ENCODE measurements at places on chromosomes 16 and 17.

DNA sequence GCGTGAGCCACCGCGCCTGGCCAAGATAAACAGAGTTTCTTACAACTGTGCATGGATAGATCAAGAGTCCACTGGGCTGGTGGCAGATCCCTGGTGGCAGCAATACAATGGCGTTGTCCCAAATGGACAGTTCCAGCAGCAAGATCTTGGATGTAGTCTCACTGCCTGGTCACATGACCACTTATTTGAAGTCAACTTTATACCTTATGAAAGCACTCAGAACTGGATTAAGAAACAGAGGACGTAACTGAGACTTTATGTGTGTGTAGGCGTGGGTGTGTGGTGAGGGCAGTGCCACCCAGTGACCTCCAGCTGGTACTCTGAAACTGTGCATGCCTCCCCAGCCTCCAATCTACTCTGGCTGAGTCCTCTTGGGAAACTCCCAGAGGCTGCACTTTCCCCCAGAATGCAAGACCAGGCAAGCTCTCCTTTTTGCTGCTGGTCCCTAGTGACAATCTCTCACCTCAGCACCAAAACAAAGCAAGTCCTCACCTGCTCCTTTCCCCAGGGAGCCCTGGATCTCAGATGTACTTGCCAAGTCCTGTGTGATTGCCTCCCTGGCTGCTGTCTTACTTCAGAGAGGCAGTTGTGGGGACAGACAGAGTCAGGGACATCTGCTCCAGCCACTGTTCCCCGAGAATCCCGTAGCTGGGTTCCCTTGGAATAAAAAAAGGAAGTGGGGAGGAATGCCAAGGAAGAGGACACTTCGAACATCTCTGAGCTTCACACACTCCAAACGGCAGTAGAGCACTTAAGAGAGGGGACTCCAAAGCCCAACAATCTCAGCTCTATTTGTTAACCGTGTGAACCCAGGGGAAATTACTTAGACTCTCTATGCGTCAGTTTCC, 11.7 kb upstream of the ST6GALNAC2 start:
- peaks cover 30% of the 10 kb centered on the region for H3K4me1 ChIP-seq
- no peaks in the 10 kb centered on the region for H3K36me3 ChIP-seq
- DNase-seq: no peak
- H3K27me3 ChIP-seq: no peaks in the 10 kb centered on the region
- no peak overlapping the region for H3K27ac ChIP-seq

DNA sequence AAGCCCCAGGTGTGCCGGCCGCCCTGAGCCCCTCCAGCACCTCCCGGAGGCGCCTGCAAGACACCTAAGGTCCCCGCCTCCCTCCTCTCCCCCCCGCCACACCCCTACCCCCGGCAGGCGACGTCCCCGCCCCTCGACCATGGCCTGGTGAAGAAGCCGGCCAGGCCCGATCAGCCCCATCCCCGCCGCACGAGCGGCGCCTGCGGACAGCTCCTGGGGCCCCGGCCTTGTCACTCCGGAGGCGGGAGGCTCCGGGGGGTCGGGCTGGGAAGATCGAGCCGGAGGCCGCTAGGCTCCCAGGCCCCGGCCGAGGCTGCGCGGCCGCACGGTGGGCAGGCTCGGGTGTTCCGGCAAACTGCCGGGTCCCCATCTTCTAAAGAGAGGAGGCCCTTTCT, 405 bp upstream of the ACE start:
- peaks cover 70% of the 10 kb centered on the region for H3K27me3 ChIP-seq
- H3K4me1 ChIP-seq: peaks cover 4% of the 10 kb centered on the region
- no peak overlapping the region for H3K27ac ChIP-seq
- peak overlapping the region; percentile 65 for H3K4me3 ChIP-seq
- H3K36me3 ChIP-seq: no peaks in the 10 kb centered on the region

GRCh38 chr17:44565866-44566443, 8.7 kb downstream of the FZD2 start:
- H3K4me1 ChIP-seq: peaks cover 33% of the 10 kb centered on the region
- H3K27ac ChIP-seq: no peak overlapping the region
- no peak for DNase-seq
- H3K4me3 ChIP-seq: peak overlapping the region; percentile 49
- H3K27me3 ChIP-seq: no peaks in the 10 kb centered on the region

DNA sequence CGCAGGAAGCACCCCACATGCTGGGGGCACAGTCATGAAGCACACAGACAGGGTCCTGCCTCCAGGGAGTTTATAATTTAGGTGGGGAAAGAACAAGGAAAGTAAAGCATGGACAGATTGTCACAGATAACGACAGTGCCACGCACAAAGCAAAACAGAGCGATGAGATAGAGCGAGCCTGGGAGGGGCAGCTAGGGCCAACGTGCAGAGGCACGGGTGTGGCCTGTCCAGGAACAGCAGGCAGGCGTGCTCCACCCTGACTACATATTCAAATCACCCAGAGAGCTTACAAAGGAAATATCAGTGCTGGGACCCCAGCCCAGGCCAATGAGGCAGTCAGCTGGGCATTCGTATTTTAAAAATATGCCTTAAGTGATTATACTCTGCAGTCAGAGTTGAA, 16.8 kb downstream of the LGALS9 start:
- DNase-seq: no peak
- H3K4me1 ChIP-seq: no peaks in the 10 kb centered on the region

- no peak for DNase-seq
- peaks cover 11% of the 10 kb centered on the region for H3K4me1 ChIP-seq
- H3K27ac ChIP-seq: no peak overlapping the region
- H3K36me3 ChIP-seq: no peaks in the 10 kb centered on the region
Measured at GRCh38 chr16:86089334-86089900, 190.5 kb downstream of the IRF8 start.

GRCh38 chr16:57949013-57949412, 21.9 kb downstream of the CNGB1 start:
- H3K4me1 ChIP-seq: no peaks in the 10 kb centered on the region
- H3K4me3 ChIP-seq: no peak overlapping the region
- H3K27ac ChIP-seq: no peak overlapping the region
- DNase-seq: no peak
- no peaks in the 10 kb centered on the region for H3K36me3 ChIP-seq

DNA sequence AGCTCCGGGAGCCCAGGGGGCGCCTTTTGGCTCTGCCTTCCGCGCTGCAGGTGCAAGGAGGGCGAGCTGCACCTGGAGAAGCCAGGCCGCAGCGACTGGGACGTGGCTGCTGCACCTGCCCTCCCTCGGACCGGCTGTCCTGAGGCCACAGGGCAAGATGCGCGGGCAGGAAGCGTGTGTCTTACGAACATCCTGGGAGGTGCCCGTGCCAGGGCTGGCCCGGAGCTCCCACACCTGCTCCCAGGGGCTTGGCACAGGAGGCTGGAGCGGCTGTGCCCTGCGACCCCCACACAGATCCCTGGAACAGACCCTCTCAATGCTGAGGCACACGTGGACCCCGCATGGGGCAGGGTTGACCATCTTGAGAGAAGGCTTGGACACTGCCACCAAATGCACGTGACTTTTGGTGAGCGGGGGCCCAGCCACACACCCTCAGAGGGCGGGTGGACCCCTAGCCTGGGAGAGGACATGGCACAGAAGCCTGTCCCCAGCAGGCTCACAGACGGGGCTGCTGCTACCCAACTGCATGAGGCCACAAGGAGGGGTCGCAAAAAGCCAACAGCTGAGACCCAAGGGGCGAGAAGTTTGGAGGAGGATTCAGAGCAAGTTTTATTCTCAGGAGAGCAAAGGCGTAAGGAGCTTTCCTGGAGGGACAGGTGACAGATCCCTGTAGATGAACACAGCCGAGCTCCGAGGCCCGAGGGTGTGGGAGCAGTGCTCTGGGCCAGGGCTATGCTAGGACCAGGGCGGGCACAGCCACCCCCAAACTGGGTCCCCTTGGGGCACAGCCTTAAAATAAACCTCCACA, 11.4 kb downstream of the NDUFAF8 start:
- H3K4me3 ChIP-seq: no peak overlapping the region
- peaks cover 29% of the 10 kb centered on the region for H3K4me1 ChIP-seq
- peaks cover 5% of the 10 kb centered on the region for H3K36me3 ChIP-seq
- no peak overlapping the region for H3K27ac ChIP-seq

GRCh38 chr16:57134982-57135381, 42.6 kb downstream of the CPNE2 start:
- peaks cover 46% of the 10 kb centered on the region for H3K4me1 ChIP-seq
- no peak overlapping the region for H3K4me3 ChIP-seq
- no peaks in the 10 kb centered on the region for H3K36me3 ChIP-seq
- H3K27me3 ChIP-seq: no peaks in the 10 kb centered on the region
- DNase-seq: no peak

GRCh38 chr16:28011223-28011622, 52.3 kb downstream of the GSG1L start:
- no peaks in the 10 kb centered on the region for H3K36me3 ChIP-seq
- H3K4me1 ChIP-seq: peaks cover 16% of the 10 kb centered on the region
- H3K27me3 ChIP-seq: peaks cover 2% of the 10 kb centered on the region
- H3K27ac ChIP-seq: no peak overlapping the region

DNA sequence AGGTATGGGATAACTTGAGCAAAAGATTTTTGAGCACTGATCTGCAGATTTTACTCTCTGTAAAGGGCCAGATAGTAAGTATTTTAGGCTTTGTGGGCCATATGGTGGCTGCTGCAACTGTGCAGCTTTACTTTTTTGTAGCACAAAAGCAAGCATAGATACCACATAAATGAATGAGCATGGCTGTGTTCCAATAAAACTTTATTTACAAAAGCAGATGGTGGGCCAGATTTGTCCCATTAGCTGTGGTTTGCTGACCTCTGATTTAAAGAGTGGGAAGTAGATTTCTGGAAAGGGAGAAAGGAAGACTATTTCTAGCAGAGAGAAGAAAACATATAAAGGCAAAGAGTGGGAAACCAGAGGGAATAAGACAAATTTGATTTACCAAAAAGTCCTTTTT, 298.5 kb upstream of the HSBP1 start:
- H3K27ac ChIP-seq: no peak overlapping the region
- no peaks in the 10 kb centered on the region for H3K36me3 ChIP-seq
- no peak for DNase-seq
- no peaks in the 10 kb centered on the region for H3K4me1 ChIP-seq
- no peak overlapping the region for H3K4me3 ChIP-seq
- peaks cover 9% of the 10 kb centered on the region for H3K27me3 ChIP-seq

DNA sequence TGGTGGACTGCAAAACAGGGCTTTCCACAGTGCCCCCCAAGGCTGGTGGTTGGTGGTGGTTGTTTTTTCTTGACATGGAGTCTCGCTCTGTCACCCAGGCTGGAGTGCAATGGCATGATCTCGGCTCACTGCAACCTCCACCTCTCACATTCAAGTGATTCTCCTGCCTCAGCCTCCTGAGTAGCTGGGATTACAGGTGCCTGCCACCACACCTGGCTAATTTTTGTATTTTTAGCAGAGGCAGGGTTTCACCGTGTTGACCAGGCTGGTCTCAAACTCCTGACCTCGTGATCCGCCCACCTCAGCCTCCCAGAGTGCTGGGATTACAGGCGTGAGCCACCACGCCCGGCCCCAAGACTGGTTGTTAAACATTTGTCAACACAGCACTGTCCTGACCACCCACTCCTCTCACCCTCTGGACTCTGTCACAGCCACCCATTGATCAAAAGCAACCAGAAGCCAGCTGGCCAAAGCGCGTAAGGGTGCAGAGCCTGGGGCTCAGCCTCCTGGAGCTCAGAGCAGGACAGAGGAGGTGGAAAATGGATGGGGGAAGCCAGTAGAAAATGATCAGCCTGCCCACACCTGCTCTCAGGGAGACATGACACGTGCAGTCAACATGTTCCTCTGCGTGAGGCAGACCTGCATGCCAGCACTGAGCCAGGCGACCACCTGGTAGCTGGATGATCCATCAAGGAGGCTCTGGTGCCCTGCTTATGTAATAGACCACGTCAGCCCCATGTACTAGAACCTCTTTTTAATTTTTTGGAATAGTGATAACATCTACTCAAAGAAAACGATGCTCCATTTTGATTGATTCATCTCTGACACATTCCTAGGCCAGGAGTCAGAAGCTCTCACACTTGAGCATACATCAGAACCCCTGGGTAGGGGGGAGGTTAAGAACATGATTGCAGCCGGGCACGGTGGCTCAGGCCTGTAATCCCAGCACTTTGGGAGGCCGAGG, 14.8 kb upstream of the OSGIN1 start:
- peaks cover 3% of the 10 kb centered on the region for H3K36me3 ChIP-seq
- H3K4me3 ChIP-seq: no peak overlapping the region
- peaks cover 25% of the 10 kb centered on the region for H3K4me1 ChIP-seq
- no peak for DNase-seq
- H3K27ac ChIP-seq: no peak overlapping the region

GRCh38 chr17:17297217-17297616, 6.0 kb upstream of the NT5M start:
- no peaks in the 10 kb centered on the region for H3K27me3 ChIP-seq
- DNase-seq: no peak
- H3K36me3 ChIP-seq: no peaks in the 10 kb centered on the region
- H3K4me1 ChIP-seq: peaks cover 8% of the 10 kb centered on the region

DNA sequence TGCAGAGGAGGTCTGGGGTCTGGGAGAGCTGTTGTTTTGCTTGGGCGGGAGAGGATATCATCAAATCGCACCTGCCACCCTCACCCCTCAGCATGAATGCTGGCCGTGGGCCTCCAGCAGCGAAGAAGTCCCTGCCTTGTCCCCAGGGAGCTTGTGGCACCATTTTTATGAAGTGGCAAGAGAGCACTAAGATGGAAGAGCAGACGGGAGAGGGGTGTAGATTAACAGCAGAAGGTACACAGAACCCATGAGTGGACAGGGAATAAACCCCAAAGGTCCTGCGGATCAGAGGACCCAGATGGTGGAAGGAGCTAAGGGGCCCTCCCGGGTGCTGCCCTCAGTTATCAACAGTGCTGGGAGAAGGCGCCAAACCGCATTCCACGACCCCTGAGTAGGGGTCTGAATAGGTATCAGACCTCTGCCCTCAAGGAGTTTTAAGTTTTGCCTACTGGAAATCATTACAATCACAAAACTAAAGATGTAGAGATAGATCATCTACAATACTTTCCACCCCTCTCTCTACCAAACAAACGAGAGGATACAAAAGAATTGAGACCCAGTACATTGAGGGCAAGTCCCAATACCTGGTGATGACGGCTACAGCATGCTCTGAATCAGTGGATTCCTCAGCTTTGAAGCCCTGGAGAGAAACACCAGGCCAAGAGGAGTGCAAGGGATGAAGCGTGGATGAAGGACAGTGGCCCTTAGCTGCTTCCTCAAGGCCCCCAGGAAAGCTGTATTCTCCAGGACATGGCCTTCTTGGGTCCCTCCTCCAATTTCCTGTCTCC, 60.2 kb downstream of the CCDC182 start:
- H3K36me3 ChIP-seq: peaks cover 8% of the 10 kb centered on the region
- no peak for DNase-seq
- H3K4me1 ChIP-seq: peaks cover 23% of the 10 kb centered on the region

DNA sequence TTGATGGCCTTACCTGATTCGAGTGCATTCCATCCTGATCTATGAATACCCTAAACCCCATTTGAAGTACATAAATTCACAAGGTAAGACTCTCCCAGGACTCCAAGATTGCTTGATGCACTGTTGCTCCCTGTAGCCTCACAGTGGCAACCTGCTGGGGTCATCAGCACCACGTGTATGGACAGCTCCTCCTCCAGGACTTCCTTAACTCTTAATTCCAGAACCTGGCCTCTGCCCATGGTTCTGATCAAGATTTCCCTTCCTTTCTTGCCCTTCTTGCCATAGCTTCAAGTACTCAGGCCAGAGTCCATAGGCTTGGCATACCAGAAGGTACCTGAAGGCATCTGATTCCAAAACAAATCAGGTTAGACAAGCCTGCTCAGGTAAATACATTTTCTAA, 34.0 kb upstream of the NLK start:
- no peaks in the 10 kb centered on the region for H3K4me1 ChIP-seq
- H3K27me3 ChIP-seq: peaks cover 44% of the 10 kb centered on the region
- H3K36me3 ChIP-seq: no peaks in the 10 kb centered on the region
- H3K4me3 ChIP-seq: no peak overlapping the region
- H3K27ac ChIP-seq: no peak overlapping the region

All from neural crest cell (in vitro differentiated cells).